ENCODE measurements at places on chromosomes 12 and 14. TPM values are rescaled to one million over a fixed set of nuclear protein-coding genes. Genes with fewer than 3 reads are reported as not detected.

Gene IAPP
- total RNA-seq, result 0.25 TPM

Gene SPTLC2
- 8.7 TPM for total RNA-seq

Gene APOF
- 188 TPM for total RNA-seq

Gene OTUB2
- total RNA-seq, result 1.1 TPM

Gene TAS2R9
- not detected for total RNA-seq

DNA sequence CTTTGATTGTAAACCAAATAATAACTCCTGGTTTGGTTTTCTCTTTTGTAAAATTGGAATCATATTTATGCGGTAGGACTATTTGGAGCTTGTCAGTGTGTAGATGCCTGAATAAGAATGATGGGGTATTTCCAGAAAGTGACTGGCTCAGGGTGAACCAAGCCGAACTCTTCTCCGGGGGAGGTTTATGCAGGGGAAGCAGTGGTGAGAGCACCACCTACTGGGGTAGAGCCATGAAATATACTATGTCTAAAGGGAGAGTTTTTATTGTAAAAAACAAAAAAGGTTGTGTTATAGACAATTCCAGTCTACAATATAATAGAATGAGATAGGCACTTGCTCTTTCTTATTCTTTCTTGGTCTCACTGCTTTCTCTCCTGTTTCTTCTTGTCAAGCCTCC, 222.9 kb upstream of the SLC16A7 start:
- DNase-seq, result no peak

DNA sequence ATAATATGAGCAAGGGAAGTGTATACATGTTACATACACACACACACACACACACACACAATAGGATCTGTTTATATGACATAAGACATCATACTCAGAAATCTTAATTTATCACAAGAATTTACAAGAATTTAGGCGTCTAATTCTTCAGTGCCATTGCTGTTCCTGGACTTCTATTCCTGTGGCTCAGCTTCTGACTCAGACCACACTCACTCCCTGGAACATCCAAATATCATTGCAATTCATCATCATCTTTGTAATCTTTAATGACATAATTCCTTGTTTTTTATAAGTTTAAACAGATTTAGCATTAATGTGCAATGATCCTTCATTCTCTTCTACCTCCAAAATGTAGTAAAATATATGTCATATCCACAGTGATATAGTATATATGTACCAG, 544.2 kb downstream of the FOXG1 start:
- no peak for DNase-seq

DNA sequence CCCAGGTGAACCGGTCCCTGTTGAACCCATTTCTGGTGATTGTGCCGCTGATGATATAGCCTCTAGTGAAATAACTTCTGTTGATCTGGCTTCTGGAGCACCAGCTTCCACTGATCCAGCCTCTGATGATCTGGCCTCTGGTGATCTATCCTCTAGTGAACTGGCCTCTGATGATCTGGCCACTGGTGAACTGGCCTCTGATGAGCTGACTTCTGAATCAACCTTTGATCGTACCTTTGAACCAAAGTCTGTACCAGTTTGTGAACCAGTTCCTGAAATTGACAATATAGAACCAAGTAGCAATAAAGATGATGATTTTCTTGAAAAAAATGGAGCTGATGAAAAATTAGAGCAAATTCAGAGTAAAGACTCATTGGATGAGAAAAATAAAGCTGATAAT, 59.1 kb downstream of the ATF7IP start:
- no peak for DNase-seq

DNA sequence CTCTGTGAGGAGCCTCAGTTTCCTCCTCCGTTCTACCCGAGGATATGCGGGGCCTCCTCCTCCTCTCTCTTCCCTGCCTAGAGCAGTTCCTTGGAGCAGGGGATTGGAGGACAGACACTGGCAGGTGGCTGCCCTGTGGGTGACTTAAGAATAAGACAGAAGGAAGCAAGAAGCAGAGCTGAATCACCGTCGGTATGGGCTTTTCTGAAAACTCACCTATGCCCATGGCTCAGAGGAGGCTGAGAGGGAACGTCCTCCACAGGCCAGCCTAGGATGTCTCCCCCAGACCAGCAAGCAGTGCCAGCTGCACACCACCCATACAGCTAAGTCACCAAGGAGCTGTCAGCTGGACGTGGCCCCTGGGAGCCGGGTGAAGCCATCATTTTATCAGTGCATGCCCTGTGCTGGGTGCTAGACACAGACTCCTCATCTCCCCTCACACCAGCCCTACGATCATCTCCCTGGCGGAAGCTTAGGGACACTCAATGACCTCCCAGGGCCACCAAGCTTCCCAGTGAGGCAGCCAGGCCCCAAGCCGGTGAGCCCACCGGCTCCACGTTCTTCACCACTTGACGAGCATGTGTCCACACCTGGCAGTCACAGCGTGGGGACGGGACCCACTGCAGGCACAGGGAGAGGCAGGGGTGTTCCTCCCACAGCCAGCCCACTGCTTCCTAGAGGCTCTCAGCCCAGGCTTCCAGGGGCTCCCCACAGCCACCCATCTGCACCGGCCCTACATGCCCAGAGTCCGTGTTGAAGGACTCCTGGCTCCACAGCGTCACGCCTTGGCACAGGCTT, 21.4 kb downstream of the ITPK1 start:
- no peak for DNase-seq

DNA sequence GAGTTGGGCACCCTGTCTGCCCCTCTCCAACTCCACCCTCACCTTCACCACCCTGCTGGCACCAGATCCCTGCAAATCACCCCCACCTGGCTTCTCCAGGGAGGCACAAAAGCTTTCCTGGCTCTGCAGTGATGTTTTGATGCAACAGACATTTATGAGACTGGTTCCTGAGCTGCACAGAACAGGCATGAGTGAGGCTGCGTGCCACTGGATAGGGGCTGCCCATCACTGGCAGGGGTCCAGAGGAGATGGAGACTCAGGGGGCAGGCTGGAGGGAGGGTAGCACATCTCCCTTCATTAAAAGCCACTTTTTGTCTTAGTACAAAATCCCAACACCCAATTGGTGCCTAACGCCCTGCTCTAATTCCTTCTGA, 17.3 kb upstream of the ZDHHC22 start:
- DNase-seq, result no peak

GRCh38 chr12:123073962-123074801, 76.7 kb downstream of the PITPNM2 start:
- DNase-seq, result no peak

DNA sequence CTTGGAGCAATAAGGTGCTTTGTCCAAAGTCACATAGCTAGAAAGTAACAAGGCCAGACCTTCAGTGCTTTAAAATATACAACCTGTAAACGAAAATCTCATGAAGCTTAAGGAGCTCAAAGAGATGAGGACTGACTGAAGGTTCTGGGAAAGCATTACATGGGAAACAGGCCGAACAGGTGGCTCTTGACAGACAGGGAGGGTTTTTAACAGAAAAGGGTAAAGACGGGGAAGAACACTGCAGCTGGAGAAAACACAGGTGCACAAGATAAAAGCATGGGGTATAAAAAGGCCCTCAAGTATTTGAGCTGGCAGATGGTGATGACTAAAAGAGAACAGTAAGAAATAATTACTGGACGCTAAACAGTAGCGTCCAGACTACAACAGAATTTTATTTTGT, 257.2 kb downstream of the NELL2 start:
- DNase-seq, result no peak

- DNase-seq, result no peak
Observed at GRCh38 chr14:101410126-101410525, 151.2 kb upstream of the DIO3 start.

DNA sequence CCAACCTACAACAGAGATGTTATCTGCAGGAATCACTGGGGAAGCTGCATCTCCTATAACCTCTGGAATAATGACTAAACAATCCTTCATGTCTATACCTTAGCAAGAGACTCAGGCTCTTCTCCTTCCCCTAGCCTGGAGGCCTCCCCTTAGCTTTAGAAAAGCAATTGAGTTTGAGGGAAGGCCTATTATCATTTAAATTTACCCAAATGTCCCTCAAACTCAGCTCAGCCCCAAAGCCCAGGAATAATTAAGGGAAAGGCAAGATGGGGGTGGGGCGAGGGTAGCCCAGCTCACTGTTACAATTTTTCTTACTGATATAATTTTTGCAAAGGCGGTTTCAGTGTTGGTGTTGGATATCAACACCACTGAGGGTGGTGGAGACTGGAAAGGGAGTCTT, 151.4 kb upstream of the EEA1 start:
- no peak for DNase-seq

- DNase-seq, result no peak
Observed at GRCh38 chr12:104475271-104475670, 18.5 kb downstream of the CHST11 start.

GRCh38 chr12:73529231-73529630, 1008.4 kb upstream of the ATXN7L3B start:
- DNase-seq, result no peak

- no peak for DNase-seq
Observed at GRCh38 chr14:41022932-41023331, 583.7 kb upstream of the LRFN5 start.

DNA sequence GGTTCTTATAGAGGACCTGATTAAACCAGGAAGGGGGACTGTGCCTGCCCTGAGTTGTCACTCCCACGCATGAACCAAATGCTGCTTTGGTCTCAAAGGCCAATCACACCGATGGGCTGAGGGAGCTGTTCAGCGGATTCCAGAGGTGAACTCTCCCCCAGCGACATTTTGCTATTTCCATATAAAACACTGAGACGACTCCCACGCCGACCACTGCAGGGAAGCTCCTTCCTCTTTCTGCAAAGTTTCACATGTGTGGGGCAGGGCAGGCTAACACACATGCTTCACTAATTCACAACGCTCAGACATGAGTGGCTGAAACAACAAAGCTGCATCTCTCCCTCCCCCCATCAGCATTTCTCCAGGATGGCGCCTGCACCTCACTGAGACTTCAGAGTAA, 37.8 kb upstream of the TMEM132D start:
- no peak for DNase-seq

DNA sequence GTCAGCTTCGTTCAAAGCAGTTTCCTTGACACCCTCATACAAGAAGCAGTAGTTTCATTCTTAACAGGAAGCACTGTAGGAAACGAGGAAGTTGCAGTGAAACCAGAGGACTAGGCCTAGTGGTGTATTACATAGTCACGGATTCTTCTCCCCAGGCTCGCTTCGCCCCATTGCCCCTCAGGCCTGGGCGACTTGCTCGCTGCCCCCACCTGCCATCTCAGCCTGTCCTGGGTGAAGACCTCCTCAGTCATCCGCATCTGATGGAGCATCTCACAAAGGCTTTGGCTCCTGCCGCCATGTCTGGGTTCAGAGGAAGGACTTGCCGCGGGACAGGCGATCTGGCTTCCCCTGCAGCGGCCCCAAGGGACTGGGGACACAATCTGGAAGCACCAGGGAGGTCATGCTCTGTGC, 93.5 kb downstream of the LMNTD1 start:
- DNase-seq, result no peak

DNA sequence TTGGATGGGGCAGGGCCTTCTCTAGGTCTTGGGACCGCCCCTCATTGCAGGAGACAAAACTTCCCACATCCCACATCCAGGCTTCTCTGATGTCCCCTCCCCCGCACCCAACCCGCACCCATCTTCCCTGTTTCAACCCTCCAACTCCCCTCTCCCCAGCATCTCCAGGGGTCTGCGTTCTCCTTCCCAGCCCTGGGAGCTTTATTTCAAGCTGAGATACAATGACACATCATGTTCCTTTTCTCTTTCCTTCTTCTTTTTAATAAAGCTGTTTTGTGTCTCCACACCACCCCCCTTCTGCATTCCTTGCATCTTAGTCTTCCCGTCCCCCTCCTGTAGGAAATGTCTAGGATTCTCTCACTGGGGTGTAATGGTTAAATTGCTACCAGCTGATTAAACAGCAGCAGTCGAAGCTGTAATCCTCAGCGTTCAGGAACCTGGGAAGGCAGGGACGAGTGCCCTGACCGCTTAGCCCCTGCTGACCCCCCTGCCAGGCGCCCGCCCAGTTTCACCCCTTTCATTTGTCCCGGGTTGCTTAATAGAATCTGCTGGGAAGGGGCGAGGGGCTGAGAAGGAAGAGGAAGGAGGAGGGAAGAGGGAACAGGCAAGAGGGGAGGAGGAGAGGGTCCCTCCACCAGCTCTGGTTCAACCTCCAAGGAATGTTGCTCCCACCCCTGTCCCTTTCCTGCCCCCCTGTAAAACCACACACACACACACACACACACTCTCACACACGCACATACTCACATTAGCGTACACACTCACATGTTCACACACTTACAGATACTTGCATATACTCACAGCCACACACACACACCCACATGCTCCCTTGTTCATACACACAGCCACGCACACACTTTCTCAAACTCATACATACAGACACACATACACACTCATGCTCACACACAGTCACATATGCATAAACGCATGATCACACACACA, 104.5 kb upstream of the MED13L start:
- DNase-seq, result no peak

GRCh38 chr12:121284551-121285390, 11.7 kb downstream of the CAMKK2 start:
- DNase-seq, result peak; percentile 85

GRCh38 chr12:44294649-44295048, 458.8 kb downstream of the TMEM117 start:
- no peak for DNase-seq

DNA sequence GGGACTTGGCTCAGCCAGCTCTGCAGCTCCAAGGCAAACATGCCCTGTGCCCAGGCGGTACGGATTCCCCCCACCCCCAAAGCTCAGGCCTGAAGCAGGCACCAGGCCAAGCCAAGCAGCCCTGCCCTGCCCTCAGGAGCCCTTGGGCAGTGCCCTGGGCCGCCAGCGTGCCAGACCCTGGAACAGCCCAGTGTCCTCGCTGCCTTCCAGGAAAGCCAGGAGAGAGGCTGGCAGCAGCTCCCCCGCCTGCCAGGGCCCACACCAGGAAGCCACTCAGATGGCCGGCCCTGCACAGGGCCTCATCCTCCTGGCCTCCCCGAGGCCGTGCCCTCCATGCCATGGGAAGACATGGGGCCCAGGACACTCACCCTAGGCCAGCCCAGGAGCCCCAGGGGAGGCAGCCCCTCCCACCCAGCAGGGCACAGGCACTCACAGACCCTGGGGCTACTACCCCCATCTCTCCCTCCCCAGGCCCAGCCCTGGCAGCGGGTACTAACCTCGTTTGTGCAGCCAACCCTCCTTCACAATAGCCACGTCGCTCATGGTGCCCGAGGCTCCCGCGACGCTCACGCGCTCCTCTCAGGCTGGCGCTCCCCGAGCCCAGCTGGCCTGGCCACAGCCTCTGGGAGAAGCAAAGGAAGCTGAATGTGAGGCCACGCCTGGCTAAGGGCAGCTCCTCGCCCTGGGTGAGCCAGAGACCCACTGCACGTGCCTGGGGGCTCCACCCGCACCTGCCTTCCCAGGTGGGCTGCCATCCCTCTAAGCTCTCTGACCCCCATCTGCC, 3.3 kb downstream of the AKT1 start:
- DNase-seq, result peak; percentile 96

GRCh38 chr12:56766535-56766934, 3.4 kb downstream of the HSD17B6 start:
- DNase-seq, result no peak

DNA sequence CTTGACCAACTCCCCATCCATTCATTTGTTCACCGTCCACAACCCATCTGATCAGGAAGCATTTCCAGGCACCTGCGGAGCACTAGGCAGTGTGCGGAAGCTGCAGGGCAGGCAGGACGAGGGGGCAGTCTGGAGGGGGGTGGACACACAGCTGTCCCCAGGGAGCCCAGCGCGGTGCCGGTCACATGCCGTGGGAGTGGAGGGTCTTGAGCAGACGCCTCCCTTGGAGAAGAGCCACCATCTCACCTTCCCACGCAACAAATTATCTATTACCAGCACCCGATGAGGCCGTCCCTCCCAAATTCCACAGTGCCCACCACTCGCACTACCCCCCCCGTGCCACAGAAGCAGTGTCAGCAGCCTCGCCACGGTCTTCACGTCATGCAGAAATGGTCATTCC, 10.8 kb downstream of the DLK1 start:
- DNase-seq, result no peak
